IPS DF 6.9 (cell line): ENCODE measurements at places on chromosomes 5 and 9.
A peak's percentile ranks its signal among the peaks of the same experiment; 100 is the strongest.

DNA sequence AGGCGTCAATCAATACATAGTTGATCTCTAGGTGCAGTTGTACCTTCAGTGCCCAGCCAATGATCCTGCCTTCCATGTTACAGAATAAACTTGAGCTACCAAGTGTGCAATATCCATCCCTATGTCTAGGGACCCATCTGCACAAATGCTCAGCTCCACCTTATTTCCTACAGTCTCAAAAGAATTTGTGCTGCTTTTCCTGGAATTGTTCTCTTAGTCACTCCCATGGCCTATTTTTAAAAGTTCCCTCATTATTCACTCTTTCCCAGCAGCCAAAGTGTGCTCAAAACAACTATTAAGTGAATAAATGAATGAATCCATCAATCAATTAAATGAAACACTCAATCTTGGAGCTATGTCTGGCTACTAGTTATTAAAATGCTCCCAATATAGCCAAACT is 14.7 kb downstream of the LIX1 start:
- DNase-seq, result no peak

GRCh38 chr9:132732326-132733259 is 62.3 kb downstream of the GTF3C4 start:
- no peak for DNase-seq

- DNase-seq, result peak; percentile 52
Observed at GRCh38 chr5:116938488-116938887, 363.9 kb upstream of the SEMA6A start.

DNA sequence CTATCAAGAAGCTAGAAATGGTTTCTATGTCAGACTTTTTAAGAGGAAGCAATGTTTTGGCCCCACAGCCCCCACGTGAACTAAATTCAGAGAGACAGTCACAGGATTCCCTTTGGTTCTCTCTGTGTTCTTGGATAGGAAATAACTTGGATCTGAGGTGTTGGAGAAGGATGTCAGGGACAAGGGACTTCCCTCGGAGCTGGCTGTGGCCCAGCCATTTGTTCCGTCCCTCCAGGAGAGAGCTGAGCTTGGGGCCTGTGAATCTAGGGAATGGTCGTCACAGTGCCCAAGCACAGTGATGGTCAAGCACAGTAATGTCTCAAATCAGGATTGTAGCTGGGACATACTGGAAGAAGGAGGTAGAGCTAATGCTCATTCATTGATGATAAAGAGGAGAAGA is 2.0 kb downstream of the C7 start:
- no peak for DNase-seq

- no peak for DNase-seq
Observed at GRCh38 chr9:70607926-70608325, 193.5 kb upstream of the KLF9 start.

DNA sequence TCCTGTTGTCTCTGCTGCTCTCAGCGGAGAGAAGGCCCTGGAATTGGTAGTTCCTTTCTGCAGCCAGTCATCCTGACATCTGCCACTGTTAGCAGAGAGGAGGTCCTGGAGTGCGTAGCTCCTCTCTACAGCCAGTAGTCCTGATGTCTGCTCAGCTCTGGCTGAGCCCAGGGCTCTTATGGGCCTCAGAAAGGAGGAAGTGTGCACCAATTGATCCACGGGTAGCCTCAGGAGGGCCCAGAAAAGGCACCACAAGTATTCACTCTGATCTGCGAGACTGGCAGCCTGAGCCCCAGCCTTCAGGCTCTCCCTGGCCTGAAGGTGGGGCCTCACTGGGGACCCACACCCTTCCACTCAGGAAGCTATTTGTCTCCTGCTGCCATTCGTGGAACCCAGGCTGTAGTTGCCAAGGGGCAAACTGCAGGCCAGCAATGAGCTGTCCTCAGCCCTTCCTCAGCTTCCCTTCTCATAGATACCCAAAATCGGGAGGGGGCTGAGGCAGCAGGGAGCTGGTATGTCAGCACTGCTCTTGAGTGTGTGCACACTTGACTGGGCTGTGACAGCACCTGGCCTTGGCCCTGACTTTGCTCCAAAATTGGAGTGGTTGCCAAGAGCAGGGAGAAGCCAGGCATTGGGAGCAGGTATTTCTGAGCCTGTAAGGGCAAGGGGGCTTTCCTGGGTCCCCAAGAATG is 1049.5 kb upstream of the ACO1 start:
- no peak for DNase-seq

GRCh38 chr5:127840198-127840524 is 137.0 kb downstream of the CCDC192 start:
- DNase-seq, result no peak

GRCh38 chr9:36837431-36838405 is 196.3 kb downstream of the PAX5 start:
- DNase-seq, result no peak

DNA sequence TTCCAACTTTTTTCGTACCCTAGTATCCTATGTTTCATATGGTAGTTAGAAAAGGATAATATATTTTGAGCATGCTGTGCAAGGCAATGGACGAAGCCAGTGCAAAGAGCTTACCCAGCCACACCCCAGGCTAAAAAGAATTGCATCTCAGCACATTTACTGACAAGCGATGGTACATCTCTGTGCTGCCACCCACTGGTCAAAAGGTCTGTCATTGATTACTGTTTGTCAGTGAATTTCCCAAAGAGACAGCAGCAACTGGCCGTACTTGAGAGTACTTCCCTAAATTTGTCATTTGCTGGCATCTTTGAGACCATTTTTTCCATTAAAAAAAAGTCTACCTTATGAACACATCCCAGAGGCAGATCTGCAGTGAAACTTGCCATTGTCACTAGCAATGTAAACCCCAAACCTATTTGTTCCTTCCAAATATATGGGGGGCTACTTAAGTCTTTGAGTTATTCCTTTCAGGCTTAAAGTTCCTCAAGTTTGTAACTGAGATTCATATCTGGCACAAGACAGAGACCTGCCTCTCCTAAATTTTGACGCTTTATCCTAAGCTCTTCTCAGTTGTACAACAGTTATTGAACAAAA is 184.3 kb downstream of the CTNND2 start:
- peak; percentile 35 for DNase-seq

DNA sequence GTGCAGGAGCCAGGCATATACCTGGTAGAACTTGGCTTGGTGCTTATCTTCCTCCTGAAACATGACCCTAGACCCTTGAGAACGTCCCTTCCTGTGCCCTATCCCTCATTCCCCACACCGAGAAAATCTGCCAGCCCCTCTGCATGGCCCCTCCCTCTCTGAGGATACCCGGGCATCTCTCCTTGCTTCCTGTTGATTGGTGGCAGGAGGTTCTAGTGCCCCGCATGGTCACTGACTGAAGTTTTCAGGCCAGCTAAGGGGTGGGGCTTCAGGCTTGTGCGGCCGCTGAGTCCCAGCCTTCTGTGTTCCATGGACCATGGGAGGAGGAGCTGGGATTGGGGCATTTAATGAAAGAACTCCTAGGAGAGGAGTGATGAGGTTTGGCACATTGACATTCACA is 22.8 kb downstream of the IGIP start:
- no peak for DNase-seq

DNA sequence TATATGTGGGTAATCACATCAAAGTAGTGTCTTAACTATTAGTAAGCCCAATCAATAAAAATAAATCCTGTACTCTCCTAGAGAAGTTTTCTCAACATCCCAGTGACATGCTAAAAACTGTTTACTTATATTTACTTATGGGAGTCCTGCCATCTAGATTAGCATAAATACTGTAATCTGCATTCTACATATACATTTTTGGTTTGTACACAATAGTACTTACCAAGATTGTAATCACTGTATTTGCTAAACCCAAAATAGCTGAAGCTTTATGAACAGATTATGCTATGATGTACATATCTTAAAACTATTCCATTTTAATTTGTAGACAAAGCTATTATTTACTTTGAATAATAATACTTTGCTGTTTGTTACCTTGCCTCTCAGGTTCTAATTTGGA is 105.4 kb downstream of the EDIL3 start:
- DNase-seq, result no peak

DNA sequence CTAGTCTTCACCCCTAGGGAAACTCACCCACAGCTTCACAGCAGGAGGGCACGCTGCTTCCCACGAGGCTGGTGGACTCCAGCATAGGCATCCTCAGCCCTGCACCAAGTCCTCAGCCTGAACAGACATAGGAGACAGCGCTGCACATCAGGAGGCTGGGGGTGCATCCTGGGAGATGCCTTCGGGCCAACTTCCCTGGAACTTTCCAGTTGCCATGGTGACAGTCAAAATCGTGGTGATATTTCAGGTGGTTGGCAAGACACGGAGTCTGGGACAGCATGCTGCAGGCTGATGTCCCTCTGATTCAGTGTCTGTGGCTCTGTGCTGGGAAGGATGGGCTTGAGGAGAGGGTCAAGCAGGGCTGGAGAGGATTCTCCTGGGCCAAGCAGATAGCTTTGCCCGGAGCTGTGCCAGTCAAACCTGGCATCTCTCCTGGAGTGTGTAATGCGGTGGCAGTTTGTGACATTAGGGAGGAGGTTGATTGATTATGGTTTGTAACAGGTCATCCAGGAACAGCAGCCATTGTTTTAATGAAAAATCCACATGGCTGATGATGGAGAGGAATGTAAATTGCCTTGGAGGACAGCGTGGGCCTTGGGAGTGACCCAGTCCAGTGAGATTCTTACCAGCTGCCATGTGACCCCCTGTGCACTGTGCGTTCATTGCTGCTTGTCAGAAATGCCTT is 35.6 kb upstream of the SEMA4D start:
- DNase-seq, result no peak

DNA sequence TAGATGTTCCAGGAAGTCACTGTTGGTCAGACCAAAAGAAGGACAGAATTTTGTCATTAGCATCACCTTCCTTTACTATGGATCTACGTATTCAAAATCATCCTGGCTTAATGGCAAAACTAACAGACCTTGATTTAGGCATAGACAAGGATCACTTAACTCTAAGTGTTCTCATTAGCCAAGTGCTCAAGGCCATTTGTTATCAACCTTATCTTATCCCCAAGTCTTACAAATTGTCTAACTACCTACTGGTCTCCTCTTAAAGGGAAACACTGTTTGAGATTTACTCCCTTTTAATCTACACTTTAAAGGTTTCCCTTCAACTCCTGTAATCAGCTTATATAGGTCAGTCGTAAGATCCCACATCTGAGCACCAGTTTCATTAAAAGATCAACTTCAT is 1197.5 kb upstream of the C9orf72 start:
- DNase-seq, result no peak

DNA sequence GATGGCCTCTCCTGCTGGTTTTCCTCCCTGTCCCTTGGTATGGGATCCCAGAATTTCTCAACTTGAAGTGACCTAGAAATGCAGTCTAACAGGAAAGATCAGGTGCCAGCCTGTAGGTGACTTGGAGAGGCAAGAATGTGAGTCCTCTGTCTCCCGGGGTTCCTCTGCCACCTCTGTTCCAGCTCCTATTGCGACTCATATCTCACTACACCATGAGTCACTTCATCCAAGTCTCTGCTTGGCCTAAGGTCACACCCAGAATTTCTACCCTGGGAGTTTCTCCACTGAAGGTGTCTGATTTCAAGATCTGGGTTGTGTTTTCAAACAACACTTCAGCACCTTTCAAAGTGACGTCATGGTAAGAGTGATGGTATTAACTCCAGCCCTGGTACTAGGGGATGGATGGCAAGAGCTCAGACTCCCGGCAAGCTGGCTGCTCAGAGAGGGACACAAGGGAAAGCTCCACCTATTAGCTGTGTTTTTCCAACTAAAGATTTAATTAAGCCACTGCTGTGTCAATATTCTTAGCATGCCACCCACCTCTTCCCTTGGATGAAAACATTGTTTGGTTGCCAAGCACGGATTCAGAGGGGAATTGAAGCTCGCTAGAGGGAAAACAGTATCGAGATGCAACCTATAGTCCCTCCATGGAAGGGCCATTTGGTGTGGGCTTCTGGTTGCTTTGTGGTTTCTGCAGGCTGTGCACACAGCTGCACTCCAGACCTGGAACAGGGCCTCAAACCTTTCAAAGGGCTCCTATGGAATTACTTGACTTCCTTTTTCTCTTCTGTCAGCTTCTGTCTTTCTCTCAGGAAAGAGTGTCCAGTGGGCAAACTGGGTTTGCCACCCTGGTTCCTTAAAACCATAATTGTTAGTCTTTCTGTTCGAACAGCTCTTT is 205.7 kb downstream of the GAS1 start:
- DNase-seq, result no peak

DNA sequence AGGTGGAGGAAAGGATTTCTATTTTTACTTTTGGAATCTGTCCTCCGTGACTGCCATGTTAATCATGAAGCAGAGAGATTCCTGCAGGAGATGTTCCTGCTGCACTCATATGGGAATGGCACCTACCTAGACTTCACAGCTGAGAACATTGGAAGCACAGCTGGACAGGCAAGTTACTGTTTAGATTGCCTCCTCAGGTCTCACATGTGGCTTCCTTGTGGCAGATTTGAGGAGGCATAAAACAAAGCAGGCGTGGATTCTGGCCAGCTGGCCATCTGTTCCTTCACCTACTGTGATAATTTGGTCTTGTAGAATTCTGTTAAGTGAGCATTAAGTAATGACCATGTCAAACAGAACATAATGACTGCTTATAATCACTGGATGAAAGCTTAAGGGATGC is 193.4 kb downstream of the EDIL3 start:
- DNase-seq, result no peak

GRCh38 chr9:127444921-127445850 is 6.0 kb downstream of the RPL12 start:
- DNase-seq, result no peak

DNA sequence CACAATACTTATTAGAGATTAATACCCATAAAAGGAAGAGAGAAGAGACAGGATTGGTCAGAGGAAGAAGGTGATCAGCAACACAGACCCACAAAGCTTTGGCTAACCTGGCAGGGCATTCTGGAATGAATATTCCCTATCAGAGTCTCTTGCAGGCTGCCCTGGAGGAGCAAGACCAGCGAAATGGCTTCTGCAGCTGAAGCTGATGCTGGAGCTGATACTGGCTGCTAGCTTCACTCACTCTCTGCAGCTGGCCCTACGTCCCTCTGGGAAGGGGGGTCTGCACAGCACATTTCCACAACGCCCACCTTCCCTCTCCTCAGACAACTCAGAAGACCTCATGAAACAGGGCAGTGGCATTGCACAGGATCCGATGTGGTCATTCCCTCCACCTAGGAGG is 169.9 kb upstream of the EFNA5 start:
- no peak for DNase-seq

DNA sequence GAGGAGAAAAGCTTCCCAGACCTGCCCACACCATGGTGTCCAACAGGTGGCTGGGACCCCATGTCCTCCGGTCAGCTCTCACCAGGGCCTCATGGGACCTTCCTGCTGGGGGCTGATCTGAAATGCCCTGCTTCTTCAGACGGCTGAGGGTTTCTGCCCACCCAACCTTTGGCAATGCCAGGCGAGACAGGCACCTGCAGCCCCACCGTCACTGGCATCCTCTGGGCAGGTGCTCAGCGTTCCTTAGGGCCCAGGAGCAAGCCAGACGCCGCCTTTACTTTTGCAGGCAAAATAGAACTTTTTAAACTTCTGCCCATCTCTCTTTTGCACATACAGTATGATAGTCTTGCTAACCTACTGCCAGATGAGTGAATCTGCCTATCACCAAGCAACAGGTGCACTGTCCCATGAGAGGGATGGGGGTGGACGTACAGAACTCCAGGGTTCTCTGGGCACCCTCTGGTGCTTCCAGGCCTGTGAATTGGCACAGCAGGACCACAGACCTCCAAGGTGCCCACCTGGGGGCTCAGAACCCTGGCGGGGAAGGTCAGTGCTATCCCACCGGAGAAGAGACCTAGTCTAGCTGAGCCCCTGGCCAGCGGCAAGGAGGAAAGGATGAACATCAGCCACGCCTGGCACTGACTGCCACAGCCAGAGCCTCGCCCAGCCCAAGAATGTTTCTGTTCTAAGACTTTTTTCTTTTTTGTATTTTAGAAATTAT is 7.5 kb downstream of the OBP2B start:
- no peak for DNase-seq
